ENCODE measurements at places on chromosomes 1 and 21.

GRCh38 chr21:45220071-45220481, 67.6 kb downstream of the POFUT2 start:
- no peaks in the 10 kb centered on the region for H3K4me1 ChIP-seq
- H3K27ac ChIP-seq, result no peak overlapping the region
- DNase-seq, result no peak

DNA sequence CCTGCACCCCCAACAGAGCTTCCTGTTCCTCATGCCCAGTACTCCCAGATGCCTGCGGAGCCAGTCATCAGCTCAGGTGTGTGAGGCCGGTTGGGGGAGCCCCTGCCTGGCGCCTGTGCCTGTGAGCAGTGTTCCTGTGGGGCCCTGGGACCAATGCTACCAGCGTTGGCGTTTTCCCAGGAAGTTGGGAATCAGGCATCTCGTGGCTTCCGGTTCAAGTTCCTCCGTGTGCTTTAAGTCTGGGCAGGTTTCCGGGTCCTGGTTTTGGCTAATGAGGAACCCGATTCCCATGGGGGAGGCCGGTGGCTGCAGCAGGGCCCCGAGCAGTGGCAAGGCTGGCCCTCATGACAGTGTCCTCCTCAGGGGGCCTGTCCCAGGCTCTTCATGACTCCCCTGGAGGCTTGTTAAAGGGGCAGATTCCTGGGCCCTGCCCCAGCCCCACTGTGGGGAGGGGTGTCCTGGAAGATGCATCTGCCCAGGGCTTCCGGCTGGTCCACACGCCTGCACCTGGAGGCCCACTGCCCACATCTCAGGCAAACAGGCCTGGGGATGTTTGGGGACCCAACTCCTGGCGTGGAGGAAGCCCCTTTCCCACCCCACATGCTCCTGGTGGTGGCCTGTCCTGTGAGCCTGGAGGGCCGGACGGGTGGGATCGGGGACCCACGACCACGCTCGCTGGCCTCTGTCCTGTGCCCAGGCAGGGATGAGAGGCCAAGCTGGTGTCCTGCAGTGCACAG, 26.2 kb downstream of the TP73 start:
- H3K4me1 ChIP-seq, result no peaks in the 10 kb centered on the region
- no peaks in the 10 kb centered on the region for H3K27me3 ChIP-seq
- DNase-seq, result no peak
- no peak overlapping the region for H3K4me3 ChIP-seq
- H3K27ac ChIP-seq, result no peak overlapping the region
- no peaks in the 10 kb centered on the region for H3K36me3 ChIP-seq

- H3K27ac ChIP-seq, result no peak overlapping the region
- no peaks in the 10 kb centered on the region for H3K36me3 ChIP-seq
- no peaks in the 10 kb centered on the region for H3K27me3 ChIP-seq
- H3K4me3 ChIP-seq, result no peak overlapping the region
Measured at GRCh38 chr21:15309721-15310120, 244.9 kb upstream of the NRIP1 start.

DNA sequence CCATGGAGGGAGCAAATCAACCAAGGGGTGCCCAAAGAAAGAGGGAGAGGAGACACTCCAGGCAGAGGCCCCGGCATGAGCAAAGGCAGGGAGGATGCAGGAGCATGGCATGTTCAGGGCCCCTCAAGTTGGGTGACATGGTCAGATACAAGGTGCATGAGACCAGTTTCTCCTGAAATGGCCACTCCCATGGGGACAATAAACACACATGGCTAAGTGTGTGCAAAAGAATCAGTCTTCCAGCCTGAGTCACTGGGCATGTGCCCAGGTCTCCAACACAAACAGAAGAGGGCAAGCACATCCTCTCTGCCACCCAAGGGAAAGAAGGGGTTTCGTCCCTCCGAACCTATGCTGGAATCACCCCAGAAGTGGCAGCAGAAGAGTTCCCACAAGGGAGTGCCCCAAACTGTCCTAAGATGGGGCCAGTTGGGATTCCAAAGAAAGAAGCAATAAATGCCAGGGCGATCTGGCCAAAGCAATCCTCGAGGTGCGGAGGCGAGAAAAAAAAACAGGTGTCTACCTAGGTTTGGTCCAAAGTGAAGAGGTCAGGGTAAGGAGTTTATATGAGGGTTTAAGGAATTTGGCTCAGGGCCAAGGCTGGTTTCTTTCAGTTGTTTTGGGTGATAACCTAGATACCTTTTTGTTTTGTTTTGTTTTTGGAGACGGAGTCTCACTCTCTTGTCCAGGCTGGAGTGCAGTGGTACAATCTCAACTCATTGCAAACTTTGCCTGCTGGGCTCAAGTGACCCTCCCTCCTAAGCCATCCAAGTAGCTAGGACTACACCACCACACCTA, 13.2 kb downstream of the CASP9 start:
- no peak overlapping the region for H3K4me3 ChIP-seq
- peaks cover 42% of the 10 kb centered on the region for H3K36me3 ChIP-seq
- no peak overlapping the region for H3K27ac ChIP-seq
- no peaks in the 10 kb centered on the region for H3K27me3 ChIP-seq
- DNase-seq, result no peak

- H3K4me1 ChIP-seq, result no peaks in the 10 kb centered on the region
- no peaks in the 10 kb centered on the region for H3K36me3 ChIP-seq
- no peak for DNase-seq
- no peak overlapping the region for H3K27ac ChIP-seq
- H3K4me3 ChIP-seq, result no peak overlapping the region
Measured at GRCh38 chr1:57208741-57209302, 215.0 kb downstream of the DAB1 start.

GRCh38 chr1:178581351-178582303, 68.7 kb downstream of the TEX35 start:
- H3K4me3 ChIP-seq, result no peak overlapping the region
- H3K4me1 ChIP-seq, result no peaks in the 10 kb centered on the region
- H3K36me3 ChIP-seq, result no peaks in the 10 kb centered on the region
- no peak for DNase-seq

GRCh38 chr1:238660849-238661248, 725.5 kb upstream of the CHRM3 start:
- no peaks in the 10 kb centered on the region for H3K27me3 ChIP-seq
- H3K36me3 ChIP-seq, result no peaks in the 10 kb centered on the region
- no peak overlapping the region for H3K27ac ChIP-seq

- no peak overlapping the region for H3K27ac ChIP-seq
- H3K36me3 ChIP-seq, result no peaks in the 10 kb centered on the region
- peak; percentile 14 for DNase-seq
- H3K4me3 ChIP-seq, result no peak overlapping the region
- H3K27me3 ChIP-seq, result no peaks in the 10 kb centered on the region
Measured at GRCh38 chr1:176811511-176812288, 348.7 kb downstream of the PAPPA2 start.

DNA sequence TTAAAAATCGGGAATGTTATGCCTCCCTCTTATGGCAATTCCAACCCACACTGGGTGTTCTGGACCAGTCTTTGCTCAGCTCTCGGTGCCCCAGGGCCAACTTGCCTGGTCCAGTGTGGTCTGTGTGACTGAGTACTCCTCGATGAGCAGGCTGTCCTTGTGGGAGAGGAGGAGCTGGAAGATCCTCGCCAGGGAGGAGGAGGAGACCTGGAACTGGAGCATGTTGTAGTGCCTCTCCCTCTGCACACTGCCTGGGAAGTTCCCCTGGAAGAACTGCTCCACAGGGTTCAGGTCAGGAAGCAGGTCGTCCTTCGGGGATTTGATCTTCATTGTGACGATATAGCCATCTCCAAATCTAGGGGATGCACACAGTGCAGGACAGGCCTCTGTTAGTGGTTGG, 88.5 kb upstream of the GCLM start:
- no peak for DNase-seq
- H3K36me3 ChIP-seq, result no peaks in the 10 kb centered on the region
- H3K4me3 ChIP-seq, result no peak overlapping the region
- H3K27me3 ChIP-seq, result peaks cover 21% of the 10 kb centered on the region
- H3K4me1 ChIP-seq, result no peaks in the 10 kb centered on the region

GRCh38 chr1:27332536-27333281, 9.1 kb upstream of the SYTL1 start:
- DNase-seq, result peak; percentile 77
- H3K4me1 ChIP-seq, result peaks cover 14% of the 10 kb centered on the region
- H3K4me3 ChIP-seq, result no peak overlapping the region
- no peak overlapping the region for H3K27ac ChIP-seq

DNA sequence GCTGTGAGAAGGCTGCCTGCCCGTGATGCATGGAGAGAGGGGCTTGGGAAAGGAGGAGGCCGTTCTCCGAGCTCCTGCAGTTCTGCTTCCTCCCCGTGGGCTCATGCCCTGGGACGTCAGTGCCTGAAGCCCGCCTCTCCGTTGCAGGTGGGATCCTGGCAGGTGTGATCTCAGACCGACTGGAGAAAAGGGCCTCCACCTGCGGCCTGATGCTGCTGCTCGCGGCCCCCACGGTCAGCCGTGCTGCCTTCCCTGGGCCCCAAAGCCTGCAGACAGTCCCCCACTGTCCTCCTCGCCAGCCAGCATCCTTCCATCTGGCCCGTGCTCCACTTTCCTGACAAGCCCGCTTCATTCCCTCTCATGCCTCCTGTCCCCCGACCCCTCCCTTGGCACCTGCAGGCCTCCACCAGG, 50.9 kb downstream of the SLC37A1 start:
- no peaks in the 10 kb centered on the region for H3K4me1 ChIP-seq
- H3K27me3 ChIP-seq, result no peaks in the 10 kb centered on the region
- no peak overlapping the region for H3K4me3 ChIP-seq
- peaks cover 99% of the 10 kb centered on the region for H3K36me3 ChIP-seq
- DNase-seq, result no peak
- H3K27ac ChIP-seq, result no peak overlapping the region

GRCh38 chr1:240391660-240392260, 220.2 kb downstream of the GREM2 start:
- no peaks in the 10 kb centered on the region for H3K4me1 ChIP-seq
- DNase-seq, result no peak
- no peaks in the 10 kb centered on the region for H3K27me3 ChIP-seq
- no peak overlapping the region for H3K4me3 ChIP-seq
- H3K36me3 ChIP-seq, result no peaks in the 10 kb centered on the region

DNA sequence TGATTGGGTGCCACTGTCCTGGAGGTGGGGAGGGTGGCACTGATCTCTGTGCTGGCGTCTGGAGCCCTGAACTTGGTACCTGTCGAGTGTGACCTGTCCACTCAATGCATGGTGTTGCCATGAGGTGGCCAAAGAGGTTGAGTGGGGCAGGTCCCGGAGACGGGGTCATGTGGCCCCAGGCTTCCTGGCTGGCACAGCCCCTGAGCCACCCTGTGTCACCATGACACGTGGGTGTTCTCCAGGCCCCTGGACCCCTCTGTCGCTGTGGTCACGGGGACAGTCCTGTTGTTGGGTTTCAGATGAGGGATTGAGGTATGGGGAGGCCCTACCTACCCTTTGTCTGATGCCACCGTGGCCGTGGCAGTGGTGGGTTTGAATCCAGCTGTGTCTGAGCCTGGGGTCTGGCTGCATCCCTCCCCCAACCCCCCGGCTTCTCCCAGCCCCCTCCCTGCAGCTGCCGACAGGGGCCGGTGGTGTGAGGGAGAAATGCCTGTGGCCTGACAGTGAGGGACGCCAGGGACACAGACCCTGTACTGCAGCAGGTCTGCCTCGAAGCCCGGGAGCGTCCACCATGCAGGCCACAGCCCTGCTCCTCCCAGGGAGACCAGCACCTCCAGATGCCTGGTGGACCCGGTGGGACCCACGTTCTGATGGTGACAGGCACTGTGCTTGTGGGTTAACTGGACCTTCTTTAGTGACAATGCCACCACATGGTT, 12.0 kb downstream of the TRPM2 start:
- H3K27ac ChIP-seq, result no peak overlapping the region
- peaks cover 13% of the 10 kb centered on the region for H3K4me1 ChIP-seq
- H3K4me3 ChIP-seq, result no peak overlapping the region
- H3K27me3 ChIP-seq, result peaks cover 15% of the 10 kb centered on the region
- DNase-seq, result no peak

DNA sequence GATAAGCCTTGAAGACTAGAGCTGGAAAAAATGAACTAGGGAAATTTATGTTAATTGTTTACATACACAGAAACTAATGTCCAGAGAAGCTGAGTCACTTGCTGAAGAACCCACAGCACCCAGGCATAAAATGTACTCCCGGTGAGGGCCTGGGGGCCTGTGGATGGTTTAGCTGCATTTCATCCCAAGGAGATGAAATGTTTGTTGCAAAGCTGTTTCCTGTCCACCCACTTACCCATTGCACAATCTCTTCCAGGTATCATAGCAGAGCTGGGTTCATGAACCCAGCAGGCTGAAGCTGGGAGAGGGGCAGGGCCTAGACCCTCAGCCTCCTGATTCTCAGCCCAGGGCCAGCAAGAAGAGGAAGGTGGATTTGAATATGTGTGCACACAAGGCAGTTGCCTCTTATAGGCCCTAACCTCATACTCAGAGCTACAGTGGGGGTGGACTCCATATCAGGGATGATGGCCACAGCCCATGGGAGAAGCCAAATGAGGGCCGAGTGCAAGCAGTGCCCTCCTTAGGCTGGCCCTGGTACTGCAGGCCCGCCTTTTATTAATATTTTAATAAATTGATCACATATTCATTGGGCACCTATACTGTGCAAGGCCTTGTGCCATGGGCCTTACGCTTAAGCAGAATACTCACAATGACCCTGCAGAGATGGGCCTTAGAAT, 110.8 kb downstream of the LACTBL1 start:
- no peak overlapping the region for H3K4me3 ChIP-seq
- peaks cover 6% of the 10 kb centered on the region for H3K27me3 ChIP-seq
- no peak for DNase-seq
- no peaks in the 10 kb centered on the region for H3K4me1 ChIP-seq
- H3K27ac ChIP-seq, result no peak overlapping the region

- H3K27ac ChIP-seq, result peak overlapping the region; percentile 46
- DNase-seq, result peak; percentile 16
- H3K27me3 ChIP-seq, result no peaks in the 10 kb centered on the region
- H3K4me1 ChIP-seq, result peaks cover 59% of the 10 kb centered on the region
Measured at GRCh38 chr1:98323388-98323787, 338.1 kb upstream of the SNX7 start.

GRCh38 chr1:93765099-93765498, 83.5 kb upstream of the BCAR3 start:
- no peaks in the 10 kb centered on the region for H3K27me3 ChIP-seq
- H3K4me1 ChIP-seq, result peaks cover 9% of the 10 kb centered on the region
- no peak for DNase-seq
- no peaks in the 10 kb centered on the region for H3K36me3 ChIP-seq
- H3K27ac ChIP-seq, result no peak overlapping the region
- no peak overlapping the region for H3K4me3 ChIP-seq

DNA sequence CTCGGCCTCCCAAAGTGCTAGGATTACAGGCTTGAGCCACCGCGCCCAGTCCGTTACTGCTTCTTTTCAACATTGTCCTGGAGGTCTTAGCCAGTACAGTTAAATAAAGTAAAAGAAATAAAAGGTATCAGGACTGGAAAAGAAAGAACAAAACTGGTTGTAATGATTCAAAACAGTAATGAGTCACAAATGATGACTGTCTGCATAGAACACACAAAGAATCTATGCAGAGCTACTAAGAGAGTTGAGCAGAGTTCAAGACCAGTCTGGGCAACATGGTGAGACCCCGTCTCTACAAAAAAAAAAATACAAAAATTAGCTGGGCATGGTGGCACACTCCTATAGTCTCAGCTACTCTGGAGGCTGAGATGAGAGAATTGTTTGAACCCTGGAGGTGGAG, 23.4 kb downstream of the BCAR3 start:
- H3K27me3 ChIP-seq, result no peaks in the 10 kb centered on the region
- H3K36me3 ChIP-seq, result no peaks in the 10 kb centered on the region
- no peak for DNase-seq
- H3K4me3 ChIP-seq, result no peak overlapping the region

- H3K27me3 ChIP-seq, result no peaks in the 10 kb centered on the region
- no peak overlapping the region for H3K27ac ChIP-seq
- H3K4me1 ChIP-seq, result no peaks in the 10 kb centered on the region
- DNase-seq, result no peak
- H3K4me3 ChIP-seq, result no peak overlapping the region
Measured at GRCh38 chr21:44093761-44094160, 13.4 kb upstream of the PWP2 start.
